ENCODE measurements at places on chromosomes 1 and 21.

DNA sequence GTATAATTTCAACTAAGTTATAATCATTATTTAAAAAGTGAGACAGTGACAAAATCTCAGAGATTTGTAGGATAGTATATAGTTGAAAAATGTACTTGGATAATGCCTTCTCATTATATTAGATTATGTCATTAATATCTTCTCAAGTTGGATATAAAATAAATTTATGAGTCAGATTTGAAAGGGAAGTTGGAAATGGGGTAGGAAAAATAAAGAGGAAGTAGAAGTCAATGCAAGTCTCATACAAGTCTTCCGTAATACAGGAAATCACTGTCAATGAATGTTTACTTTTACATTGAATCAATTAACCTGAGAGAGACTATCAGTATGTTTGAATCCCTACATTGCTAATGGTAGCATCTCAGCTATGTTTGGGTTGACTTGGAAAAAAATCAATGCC lies 16.2 kb upstream of the RNPC3 start:
- no peak for DNase-seq

DNA sequence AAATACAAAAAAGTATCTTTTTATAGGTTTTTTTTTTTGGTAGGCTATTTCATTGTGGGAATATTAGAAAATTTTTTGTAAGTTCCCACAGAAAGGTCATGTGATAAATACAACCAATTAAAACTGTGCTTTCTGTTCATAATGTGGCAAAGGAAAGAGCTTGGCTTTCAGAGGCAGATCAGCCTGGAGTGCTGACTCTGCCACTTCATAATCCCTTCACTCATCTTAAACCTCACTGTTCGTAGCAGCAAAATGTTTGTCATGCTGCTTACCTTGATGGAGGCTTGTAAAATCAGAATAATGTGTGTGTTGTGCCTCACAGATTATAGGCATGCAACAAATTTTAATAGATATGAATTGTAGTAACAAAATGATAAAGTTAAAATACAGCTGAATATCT lies 176.8 kb downstream of the ZP4 start:
- no peak for DNase-seq

GRCh38 chr1:157404063-157404501 lies 148.2 kb downstream of the FCRL5 start:
- DNase-seq: no peak

GRCh38 chr1:71364236-71364635 lies 283.4 kb upstream of the ZRANB2 start:
- no peak for DNase-seq

Data from NCI-H1694 treated with DMSO at 0.1 percent for 48 hours (cell line).